ENCODE measurements at places on chromosomes 5 and 9.

- DNase-seq: no peak
Observed at GRCh38 chr9:136140966-136141365, 22.3 kb upstream of the TMEM250 start.

GRCh38 chr9:90801241-90801972 is at the start of gene SYK:
Gene SYK, plus strand, starts transcription at chr9:90801819. Its CDS starts 42,080 bp downstream, at chr9:90843899.
- no peak for DNase-seq

- no peak for DNase-seq
Observed at GRCh38 chr5:6083311-6083978, 294.9 kb downstream of the MED10 start.

GRCh38 chr5:176739461-176740051 is 70.8 kb upstream of the UNC5A start:
- DNase-seq: no peak

DNA sequence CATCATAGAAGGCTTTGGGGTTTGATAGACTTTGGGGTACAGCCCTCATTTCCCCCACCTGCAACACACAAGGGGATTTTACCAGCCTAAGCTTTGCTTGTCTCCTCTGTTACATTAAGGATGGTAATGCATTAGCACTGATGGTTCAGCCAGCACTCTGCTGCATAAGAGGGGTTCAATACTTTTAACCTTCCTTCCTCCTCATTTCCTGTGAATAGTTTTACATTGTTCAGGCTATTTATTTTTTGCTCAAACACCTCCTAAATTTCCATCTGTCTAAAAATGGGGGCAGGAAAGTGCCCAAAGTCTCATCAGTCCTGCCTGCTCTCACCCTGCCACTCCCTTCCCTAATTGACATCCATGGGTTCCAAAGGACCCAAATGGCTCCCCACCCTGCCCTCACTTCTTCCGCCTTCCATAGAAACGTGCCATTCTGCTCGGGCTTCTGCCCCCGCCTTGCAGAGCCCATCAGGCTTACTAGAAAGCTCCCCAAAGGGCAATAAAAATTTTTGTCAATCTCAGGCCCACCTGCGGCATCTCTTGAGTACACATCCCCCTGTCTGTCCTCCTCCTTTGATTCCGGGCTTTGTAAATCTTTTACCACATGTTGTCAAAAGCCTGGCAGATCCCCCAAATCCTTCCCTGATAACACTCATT is 239.5 kb upstream of the SLC24A2 start:
- DNase-seq: no peak

- DNase-seq: no peak
Observed at GRCh38 chr5:177146891-177147638, 13.5 kb downstream of the NSD1 start.

- DNase-seq: no peak
Observed at GRCh38 chr5:81696418-81697397, 54.2 kb downstream of the SSBP2 start.

GRCh38 chr5:57626703-57627102 is 144.1 kb upstream of the ACTBL2 start:
- DNase-seq: no peak

DNA sequence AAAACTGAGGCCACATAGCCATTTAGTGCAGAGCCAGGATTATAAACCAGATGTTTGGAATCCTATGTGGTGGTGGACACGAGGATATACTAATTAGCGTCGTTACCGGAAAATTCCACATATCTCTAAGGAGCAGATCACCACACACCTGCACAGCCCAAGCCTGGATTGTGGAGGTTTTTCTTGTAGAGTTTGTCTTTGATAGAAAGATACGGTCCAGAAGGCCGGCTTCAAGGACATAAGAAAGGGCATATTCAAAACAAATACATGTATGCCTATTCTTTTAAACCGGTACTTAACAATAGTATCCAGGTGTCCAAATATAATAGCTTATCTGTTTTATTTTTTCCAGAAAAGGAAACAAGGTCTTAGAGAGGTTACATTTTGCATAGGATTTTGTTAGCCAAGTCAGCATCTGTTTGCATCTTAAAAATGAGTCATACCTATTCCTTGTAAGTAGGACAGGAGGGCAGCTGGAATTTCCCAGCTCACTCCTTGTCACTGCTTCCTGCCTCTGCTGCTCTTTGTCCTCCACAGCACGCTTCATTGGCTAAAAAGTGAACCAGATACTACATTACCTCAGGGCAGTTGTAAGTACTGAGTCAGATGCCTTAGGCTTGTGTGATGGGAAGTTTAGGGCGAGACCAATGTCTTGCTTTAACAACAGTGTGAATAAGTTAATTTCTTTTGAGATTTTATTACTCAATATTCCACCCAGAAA is 3.6 kb downstream of the TMC1 start:
- no peak for DNase-seq

- no peak for DNase-seq
Observed at GRCh38 chr9:89956331-89956730, 351.5 kb downstream of the GADD45G start.

DNA sequence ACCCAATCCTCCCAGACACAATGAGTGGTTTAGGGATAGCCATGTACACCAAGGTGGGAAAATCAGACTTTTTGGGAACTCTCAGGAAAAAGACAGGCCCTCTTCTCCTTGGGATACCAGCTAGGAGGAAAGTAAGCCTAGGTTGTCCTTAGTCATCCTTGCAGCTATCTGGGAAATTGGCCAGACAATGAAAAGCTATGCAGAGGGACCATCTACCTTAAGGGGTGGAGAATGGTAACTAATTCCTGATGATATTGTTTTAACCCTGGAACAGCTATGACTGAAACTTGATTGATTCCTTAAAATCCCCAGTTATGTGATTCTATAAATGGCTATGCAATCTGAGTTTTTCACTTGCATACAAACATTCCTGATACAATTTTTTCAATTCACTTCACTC is 88.9 kb upstream of the BNC2 start:
- no peak for DNase-seq

DNA sequence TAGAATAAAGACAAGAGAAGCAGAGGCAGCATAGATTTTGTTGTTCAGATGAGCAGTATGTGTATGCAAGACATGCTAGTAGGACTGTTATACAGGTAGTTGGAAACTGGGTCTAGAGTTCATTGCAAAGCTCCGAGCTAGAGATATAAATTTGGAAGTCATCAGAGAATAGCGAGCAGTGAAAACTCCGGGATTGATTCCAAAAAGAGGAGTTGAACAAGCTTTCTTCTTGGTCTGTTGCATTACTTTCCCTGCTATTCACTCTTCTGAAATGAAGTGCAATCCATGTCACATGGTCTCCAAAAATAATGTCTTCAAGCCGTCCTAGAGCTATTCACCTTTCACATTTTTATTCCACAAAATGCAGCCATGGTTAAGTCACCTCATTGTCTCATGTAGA is 67.9 kb upstream of the ZNF462 start:
- no peak for DNase-seq

DNA sequence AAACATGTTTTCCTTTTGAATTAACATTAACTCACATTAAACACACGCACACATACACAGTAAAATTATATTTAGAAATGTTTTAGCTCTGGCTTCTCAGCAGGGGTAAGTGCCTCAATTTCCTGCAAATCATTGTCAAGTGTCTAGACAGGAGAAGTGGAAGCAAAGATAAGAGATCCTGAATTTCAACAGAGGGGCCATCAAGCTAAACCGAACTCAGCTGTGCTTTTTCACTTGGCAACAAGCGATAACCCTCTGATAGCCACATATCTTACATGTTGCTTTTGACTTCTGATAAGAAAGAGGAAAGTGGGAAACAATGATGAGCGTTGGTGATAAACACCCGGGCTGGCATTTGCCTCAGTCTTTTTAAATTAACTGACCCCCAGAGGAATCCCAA is 79.7 kb upstream of the SPDL1 start:
- DNase-seq: no peak

- DNase-seq: no peak
Observed at GRCh38 chr5:945691-946551, 53.2 kb downstream of the TRIP13 start.

DNA sequence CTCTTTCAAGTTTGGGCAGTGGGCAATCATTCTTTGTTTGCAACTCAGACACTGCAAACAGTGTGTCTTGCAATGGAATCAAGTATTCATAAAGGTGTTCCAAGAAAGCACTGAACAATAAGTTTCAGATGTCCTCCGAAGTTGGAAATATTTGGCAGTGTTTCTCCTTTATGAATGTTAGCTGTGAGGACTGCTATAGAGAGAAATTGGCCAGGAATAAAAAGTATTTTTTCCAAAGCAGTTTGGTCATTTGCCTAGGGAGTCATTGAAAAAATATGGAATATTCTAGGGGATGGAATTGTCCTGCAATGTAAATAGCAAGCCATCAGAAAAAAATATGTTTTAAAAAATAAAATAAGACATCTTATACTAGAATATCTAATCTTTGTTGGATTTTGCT is 688.6 kb upstream of the SEMA6A start:
- DNase-seq: no peak

DNA sequence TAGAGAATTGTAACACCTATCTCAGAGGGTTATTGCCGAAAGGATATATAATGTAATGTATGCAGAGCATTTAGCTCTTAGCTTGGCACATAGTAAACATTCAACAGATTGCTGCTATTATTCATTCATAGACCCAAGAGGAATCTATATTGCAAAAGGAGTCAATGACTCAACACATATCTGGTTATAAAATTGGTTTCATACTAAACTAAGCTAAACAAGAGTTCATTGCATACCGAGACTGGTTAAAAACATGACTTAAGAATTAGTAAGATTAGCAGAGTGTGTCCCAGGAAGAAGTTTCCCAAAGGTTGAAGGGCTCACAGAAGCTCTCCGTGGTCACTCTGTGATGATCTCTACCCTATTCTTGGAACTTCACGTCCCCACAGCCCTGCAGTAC is 339.6 kb upstream of the CCNH start:
- DNase-seq: no peak

DNA sequence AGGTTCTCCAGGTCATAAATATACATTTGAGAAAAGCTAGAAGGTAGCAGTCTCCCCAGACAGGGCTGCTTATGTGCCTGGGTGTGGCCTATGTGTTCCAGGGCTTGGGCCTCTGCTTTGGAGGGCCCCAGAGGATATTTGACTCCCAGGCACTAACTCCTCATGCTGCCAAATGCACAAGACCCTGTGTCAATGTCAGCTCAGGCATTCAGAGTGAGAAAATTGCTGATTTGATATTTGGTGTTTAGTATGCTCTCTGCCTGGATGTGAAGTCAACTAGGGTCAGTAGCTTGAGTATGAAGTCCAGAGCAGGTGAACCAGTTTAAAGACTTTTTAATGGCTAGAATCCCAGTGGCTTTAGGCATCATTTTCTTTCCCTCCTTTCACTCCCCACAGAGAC is 57.5 kb upstream of the IL7R start:
- DNase-seq: no peak

- no peak for DNase-seq
Observed at GRCh38 chr5:147887930-147888329, 9.4 kb downstream of the SCGB3A2 start.

DNA sequence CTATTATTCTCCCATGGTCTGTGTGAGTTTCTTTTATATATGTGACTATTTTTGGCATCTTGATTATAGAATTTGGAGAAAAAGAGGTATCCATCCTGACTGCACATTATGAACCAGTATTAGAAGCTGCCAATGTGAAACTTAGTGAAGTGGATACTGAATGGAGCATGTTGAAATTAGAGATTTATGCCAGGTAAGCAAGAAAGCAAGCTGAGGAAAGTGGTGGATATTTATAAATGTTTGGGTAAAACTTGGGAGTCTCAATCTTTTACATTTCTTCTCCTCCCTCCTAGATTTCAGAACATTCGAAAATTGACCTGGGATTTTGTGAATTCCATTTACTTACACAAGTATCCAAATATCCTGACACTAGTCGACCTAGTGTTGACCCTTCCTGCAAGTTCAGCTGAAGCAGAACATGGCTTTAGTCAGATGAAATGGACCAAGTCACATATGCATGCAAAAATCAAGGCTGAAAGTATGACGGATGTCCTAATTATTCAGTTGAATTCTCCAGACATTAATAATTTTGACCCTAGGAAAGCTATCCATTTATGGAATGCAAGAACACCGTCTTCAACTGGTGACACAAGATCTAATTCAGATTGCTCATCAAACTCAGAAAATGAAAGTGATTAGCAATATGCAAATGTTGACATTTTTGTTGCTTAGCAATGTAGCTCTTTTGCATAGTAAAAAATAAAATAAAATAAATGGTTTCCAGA is 66.8 kb upstream of the IL7R start:
- DNase-seq: no peak

DNA sequence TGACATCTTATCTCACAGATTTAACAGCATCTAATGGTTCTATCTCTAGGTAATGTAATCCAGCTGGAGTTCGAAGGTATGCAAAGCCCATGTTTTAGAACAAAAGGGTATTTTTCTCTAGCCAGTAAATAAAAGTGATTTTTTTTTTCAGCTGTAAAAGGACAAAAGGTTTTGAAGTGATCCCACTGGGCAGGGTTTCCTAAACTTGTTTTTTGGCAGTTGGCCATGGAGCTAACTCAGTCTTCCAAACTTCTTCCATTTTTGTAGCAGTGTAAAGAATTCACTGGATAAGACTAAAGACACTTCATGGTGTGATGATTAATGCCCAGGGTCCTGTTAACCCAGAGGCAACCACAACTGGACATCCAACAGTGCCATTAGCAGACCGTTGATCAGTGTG is 63.8 kb downstream of the TMEM252 start:
- DNase-seq: no peak

- DNase-seq: no peak
Observed at GRCh38 chr9:127258606-127259471, 5.7 kb upstream of the GARNL3 start.

DNA sequence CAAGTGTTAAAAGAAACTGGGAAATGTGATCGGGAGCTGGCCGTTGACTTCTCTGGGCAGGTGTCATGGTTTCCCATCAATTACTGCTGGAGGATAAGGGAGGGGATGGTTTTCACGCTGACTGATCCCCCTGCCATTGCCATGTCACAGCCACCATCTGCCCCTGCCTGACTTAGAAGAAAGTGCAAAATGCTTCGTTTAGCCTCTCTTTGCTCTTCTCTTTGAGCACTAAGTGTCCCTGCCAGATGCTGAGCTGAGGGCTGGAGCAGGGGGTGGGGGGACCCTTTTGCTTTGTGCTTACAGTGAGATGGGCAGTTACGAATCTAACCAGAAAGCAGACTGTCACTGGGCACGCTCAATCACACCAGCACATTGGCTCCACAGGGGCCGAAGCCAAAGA is 138.4 kb upstream of the ALDH1B1 start:
- no peak for DNase-seq

- no peak for DNase-seq
Observed at GRCh38 chr9:16719921-16720320, 150.5 kb downstream of the BNC2 start.

GRCh38 chr9:91898451-91899218 is 51.4 kb downstream of the ROR2 start:
- DNase-seq: no peak

GRCh38 chr9:76646249-76646648 is 118.0 kb upstream of the PCA3 start:
- no peak for DNase-seq

GRCh38 chr9:89786655-89787054 is 181.8 kb downstream of the GADD45G start:
- DNase-seq: no peak

- no peak for DNase-seq
Observed at GRCh38 chr9:133540698-133541025, 6.2 kb downstream of the ADAMTSL2 start.
